ENCODE measurements at places on chromosomes 11 and 22. TPM values are rescaled to one million over a fixed set of nuclear protein-coding genes. Genes with fewer than 3 reads are reported as not detected.

Gene NFAM1
- 0.51 TPM for total RNA-seq

Gene INPP5J
- 4.4 TPM for total RNA-seq

Gene OR10A2
- total RNA-seq, result not detected

Gene GPR83
- 0.11 TPM for total RNA-seq

Gene CATSPERZ
- total RNA-seq, result not detected

Gene ZBTB16
- total RNA-seq, result 299 TPM

Gene OR52H1
- not detected for total RNA-seq

Gene BRSK2
- 0.32 TPM for total RNA-seq

Gene NUP160
- 14.0 TPM for total RNA-seq

DNA sequence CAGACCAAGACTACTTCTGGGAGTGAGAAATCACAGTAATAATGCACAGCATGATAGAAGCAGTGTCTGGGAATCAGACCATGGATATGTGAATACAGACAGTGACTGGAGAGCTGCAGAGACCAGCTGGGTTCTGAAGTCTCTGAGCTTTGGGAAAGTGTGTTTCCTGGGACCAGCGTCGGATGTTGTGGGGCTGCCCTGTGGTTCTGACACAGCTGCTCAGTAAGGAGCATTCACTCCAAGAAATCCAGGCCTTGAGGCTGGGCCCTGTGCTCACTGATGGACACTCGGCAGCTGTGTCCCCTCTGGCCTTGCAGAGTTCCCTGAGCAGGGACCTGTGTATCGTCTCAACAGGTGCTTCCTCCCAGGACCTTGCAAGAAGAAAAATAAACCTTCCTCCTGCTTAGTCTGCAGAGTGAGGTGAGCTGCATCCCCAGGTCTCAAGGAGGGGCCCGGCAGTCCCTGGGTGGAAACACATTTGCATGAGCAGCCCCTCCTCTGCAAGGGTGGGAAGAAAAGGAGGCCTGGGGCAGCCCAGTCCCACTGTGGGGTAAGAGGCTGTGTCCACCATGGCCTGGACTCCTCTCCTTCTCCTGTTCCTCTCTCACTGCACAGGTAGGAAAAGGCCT lies 107.9 kb downstream of the VPREB1 start:
- DNase-seq, result no peak

DNA sequence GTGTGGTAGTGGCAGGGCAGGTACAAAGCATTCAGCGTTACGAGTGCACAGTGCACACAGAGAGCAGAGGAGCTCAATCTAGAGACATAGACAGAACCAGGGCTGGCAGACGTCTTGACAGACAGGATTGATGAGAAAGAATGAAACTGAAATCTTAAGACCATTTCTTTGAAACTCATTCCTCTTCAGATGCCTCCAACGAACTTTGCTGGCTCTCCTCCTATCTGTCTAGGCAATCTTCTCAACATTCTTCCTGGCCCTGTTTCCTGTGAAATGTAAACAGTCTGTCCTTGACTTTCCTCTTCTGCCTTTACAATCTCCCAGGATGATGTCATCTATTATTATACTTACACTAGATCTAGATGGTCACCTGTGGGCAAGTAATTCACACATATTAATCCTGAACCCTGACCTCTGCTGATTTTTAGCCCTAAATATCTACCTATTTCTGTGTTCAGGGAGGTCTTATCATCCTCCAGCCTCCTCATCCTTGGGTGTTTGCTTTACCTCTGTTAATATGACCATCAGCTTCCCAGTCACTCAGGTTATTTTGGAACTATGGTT lies 119.5 kb downstream of the ENTHD1 start:
- DNase-seq, result no peak

- no peak for DNase-seq
Measured at GRCh38 chr11:105923252-105923651, 98.8 kb downstream of the MSANTD4 start.

GRCh38 chr11:48108231-48109045 lies 108.2 kb upstream of the OR4B1 start:
- DNase-seq, result no peak

GRCh38 chr11:116162086-116162885 lies 610.5 kb downstream of the BUD13 start:
- no peak for DNase-seq

- DNase-seq, result no peak
Measured at GRCh38 chr11:19789835-19790710, 77.4 kb downstream of the NAV2 start.

DNA sequence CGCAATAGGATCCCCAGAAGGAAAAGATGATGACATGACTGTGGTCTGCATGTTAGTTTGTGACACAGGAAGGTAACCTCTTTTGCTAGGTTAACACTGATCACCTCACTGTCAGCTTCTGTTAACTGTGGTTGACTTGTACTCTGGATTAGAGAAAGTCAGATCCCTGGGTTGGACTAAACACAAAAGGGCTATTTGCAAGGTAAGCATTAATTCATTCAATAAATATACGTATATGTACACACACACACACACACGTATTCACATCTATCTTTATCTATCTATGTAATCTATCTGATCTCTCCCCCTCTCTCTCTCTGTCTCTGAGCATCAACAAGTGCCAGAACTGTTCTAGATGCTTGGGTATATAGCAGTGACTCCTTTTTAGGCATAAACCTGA lies 136.1 kb upstream of the SNX19 start:
- no peak for DNase-seq

DNA sequence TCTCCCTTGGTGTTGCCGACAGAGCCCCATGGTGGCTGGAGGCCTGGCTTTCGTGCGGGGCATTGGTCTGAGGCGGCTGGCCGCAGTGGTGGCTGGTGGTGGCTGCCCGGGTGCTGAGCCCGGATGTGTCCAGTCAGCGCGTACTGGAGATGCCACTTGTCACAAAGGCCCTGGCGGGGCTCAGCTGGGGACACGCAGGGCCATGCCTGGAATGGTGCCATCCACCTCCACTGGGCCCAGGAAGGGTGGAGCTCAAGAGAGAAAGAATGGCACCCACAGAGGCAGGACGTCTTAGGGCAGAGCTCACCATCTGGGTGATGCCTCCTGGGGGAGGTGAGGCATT lies 92.5 kb downstream of the CEP164 start:
- no peak for DNase-seq

DNA sequence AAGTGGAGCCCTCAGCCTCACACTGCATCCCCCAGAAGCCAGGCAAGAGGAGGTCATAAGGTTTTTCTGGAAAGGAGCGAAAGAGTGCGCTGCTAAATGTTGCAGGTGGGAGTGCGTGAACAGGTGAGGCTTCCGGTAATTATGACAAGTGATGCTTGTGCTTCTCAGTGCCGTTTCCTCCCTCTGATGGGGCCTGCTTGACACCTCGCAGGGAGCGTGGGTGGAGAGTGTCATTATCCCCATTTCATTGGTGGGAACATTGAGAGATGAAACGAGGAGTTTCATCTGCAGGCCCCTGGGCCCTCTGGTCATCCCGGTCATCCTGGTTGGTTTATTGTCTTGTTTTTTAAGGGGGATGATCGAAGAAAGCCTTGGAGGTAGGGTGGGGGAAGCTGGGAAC lies 57.5 kb downstream of the BCR start:
- no peak for DNase-seq

DNA sequence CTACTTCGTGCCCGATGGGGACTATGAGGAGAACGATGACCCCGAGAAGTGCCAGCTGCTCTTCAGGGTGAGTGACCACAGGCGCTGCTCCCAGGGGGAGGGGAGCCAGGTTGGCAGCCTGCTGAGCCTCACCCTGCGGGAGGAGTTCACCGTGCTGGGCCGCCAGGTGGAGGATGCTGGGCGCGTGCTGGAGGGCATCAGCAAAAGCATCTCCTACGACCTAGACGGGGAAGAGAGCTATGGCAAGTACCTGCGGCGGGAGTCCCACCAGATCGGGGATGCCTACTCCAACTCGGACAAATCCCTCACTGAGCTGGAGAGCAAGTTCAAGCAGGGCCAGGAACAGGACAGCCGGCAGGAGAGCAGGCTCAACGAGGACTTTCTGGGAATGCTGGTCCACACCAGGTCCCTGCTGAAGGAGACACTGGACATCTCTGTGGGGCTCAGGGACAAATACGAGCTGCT lies 751 bp downstream of the FIBIN start:
- DNase-seq, result peak; percentile 58

DNA sequence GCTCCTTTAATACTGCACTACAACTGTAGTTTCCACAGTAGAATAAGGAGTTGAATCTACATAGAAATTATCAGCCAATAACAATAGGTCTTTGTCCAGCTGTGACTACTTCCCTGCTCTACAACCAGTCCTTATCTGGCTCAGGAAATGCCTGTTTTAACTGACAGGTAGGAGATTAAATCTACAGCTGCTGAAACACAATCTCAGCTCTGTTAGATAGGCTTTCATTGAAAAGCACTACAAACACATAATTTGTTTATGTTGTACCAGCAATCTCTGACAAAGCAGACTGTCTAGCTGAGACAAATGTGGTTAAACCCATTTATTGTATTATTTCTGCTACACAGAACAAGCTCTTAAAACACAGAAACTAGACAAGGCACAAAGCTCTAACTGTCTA lies 230.0 kb downstream of the SOX6 start:
- no peak for DNase-seq

GRCh38 chr11:2531277-2531986 lies 86.6 kb downstream of the KCNQ1 start:
- peak; percentile 84 for DNase-seq

DNA sequence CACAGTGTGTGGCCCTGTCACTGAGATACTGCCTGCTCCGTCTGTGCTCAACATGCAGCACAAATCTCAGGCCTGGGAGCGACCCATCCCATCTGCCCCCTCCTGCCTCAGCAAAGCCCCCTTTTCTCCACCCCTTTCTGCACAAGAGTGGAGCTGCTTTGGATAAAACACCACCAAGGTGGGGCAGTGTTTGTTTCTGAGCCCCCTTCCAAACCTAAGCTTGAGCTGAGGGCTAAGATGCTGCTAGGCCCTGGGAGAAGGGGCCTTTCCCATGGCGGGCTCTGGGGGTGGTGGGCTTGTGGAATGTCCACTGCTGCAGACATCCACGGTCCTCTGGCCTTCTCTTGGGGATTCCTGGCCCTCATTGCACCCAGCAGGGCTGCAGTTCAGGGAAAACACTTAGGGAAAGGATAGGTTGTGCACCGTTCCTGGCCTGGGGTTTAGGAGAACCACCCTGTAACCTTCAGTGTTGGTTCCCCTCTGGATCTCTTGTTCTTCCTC lies 594.1 kb downstream of the TBC1D22A start:
- DNase-seq, result no peak

- DNase-seq, result peak; percentile 16
Measured at GRCh38 chr11:107102692-107103477, 84.6 kb upstream of the GUCY1A2 start.

DNA sequence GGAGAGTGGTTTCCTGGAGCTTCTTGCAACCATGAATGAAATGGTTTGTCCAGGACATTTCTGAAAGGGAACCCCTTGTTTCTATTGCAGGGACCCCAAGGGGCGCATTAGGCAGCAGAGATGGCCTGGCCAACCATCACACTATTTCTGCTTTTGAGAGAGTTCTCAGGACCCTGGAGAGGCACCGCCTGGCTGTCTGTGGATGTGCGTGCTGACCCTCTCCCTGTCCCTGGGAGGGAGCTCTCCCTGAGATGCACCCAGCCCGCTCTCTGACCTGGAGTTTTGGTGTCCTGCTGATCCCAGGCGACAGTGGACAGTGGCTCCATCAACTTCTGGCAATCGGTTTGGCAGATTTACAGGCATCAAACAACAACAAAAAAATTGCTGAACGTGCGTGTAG lies 80.3 kb upstream of the SLC22A12 start:
- DNase-seq, result no peak

DNA sequence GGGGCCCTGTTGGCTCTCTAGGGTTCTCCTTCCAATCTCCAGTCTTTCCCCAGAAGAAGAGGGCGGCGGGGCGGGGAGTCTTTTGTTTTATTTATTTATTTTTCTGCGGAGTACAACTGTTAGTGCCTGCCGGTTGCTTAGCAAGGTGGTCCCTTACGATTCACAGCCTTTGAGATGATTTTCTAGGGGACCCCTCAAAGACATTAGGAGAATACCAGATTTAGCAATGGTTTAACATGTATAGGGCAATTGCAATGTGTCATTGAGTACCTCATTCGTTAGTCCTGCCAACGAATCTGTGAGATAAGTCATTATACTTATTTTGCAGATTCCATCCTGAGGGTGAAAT lies 307 bp upstream of the MRPL16 start:
- DNase-seq, result no peak

DNA sequence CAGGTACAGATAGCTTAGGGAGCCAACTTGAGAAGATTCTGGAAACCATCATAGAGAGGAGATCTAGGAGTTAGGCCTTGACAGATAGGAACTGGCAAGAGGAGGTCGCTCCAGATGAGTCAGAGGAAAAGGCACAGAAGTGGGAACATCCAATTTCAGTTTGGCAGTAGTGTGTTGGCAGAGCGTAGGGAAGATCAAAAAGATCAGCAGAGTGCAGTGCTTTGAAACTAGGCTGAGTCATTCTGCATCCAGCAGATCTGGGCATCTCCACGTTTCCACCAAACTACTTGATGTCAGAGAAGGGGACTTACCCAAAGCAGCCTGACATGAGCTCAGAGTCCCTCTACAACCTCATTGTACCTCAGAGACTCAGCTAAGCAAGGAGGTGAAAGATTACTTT lies 58.5 kb downstream of the GAB4 start:
- no peak for DNase-seq

GRCh38 chr11:131978351-131978750 lies 607.9 kb downstream of the NTM start:
- DNase-seq, result no peak

- DNase-seq, result no peak
Measured at GRCh38 chr11:114263513-114264170, 32.6 kb upstream of the NNMT start.

DNA sequence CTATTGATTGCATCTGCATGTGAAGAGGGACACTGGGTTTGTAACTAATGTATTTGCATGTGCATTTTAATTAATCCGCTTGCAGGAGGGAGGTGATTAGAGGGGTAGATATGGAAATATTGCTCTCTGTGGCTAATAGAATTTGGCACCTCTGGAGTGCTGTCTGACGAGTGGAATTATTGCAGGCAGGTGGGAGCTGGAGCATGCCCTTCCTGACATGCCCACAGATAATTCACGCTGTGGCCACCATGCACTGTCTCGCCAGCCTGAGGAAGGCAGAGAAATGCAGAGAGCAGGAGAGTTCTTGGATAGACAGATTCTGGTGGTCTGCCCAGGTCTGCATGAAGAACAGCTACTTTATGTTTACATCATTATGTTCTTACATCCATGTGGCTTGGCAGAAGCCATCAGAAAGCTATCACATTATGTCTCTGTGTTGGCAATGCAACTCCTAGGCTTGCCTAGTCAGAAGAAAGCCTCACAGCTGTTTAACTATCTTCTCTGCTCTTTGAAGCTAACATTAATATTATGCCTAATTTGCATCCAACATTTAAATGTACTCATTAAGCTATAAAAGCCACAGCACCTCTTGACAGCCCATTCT lies 89.4 kb upstream of the DRD2 start:
- DNase-seq, result no peak

Data from psoas muscle (tissue), 8 donors.